ENCODE measurements at places on chromosomes 3 and 15.

DNA sequence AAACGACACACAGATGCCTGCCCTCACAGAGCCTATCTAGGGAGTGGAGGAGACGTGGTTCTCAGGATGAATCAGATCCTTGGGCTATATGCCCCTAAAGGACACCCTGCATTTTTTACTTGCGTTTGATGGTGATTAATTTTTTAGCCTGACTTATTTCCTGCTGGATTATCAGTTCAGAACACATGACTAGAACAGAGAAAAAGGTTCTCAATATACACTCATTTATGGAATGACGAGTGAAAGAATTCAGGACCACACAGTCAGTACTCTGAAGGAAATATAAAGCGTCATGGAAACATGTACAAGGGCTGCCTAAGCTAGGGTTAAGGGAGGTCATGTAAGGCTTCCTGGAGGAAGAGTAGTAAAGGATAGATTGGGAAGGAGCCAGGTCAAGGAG is 121.8 kb downstream of the SSR3 start:
- no peak for DNase-seq

GRCh38 chr15:32677238-32677750 is 35.8 kb downstream of the SCG5 start:
- DNase-seq = no peak

- no peak for DNase-seq
Observed at GRCh38 chr3:195438371-195438770, 4.4 kb downstream of the ACAP2 start.

- no peak for DNase-seq
Observed at GRCh38 chr3:63450634-63451363, 172.7 kb downstream of the SYNPR start.

- DNase-seq = no peak
Observed at GRCh38 chr3:173685456-173685855, 287.9 kb downstream of the NLGN1 start.

DNA sequence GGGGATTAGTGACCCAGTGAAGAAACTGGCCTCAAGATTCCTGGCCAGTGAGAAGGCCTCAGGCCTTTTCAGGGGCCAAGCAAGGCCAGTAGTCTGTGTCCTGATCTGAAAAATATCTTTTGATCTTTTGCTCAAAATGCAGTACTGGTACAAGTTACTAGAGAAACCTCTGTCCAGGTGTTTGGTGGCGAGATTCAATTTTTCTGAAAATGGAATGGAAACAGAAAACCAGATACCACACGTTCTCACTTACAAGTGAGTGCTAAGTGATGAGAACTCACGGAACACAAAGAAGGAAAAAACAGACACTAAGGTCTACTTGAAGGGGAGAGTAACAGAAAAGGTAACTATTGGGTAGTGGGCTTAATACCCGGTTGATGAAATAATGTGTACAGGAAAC is 463.4 kb downstream of the ZIC1 start:
- DNase-seq = no peak

- no peak for DNase-seq
Observed at GRCh38 chr3:44227632-44228031, 14.1 kb upstream of the TOPAZ1 start.
